ENCODE measurements at places on chromosomes 16 and 17. TPM values are rescaled to one million over a fixed set of nuclear protein-coding genes. Genes with fewer than 3 reads are reported as not detected.

The GLIS2 gene
- total RNA-seq, result 5.7 TPM

The RAB26 gene
- 20.2 TPM for total RNA-seq

The LGALS3BP gene
- total RNA-seq, result 287 TPM

The ST6GALNAC2 gene
- total RNA-seq, result 0.27 TPM

The RANGRF gene
- 18.7 TPM for total RNA-seq

The WFDC1 gene
- 2.4 TPM for total RNA-seq

The C16orf92 gene
- 0.90 TPM for total RNA-seq

The SMPD3 gene
- total RNA-seq, result 24.9 TPM

The ARSG gene
- total RNA-seq, result 18.8 TPM

The TMIGD1 gene
- not detected for total RNA-seq

The KCNJ12 gene
- total RNA-seq, result 2.9 TPM

The MFAP4 gene
- total RNA-seq, result 5.7 TPM

The NEUROD2 gene
- total RNA-seq, result 0.05 TPM

The DPEP3 gene
- not detected for total RNA-seq

The ACE gene
- 0.41 TPM for total RNA-seq

The TAT gene
- 0.09 TPM for total RNA-seq

The SEZ6 gene
- 6.6 TPM for total RNA-seq

The SPATA22 gene
- total RNA-seq, result 0.39 TPM

The TMEM204 gene
- total RNA-seq, result 0.71 TPM

The IRF8 gene
- total RNA-seq, result 1.1 TPM

The RASD1 gene
- 6.5 TPM for total RNA-seq

The HBA2 gene
- 3.2 TPM for total RNA-seq

Measured in motor neuron (in vitro differentiated cells).